ENCODE measurements at places on chromosomes 6 and 20.
A peak's percentile ranks its signal among the peaks of the same experiment; 100 is the strongest.

- DNase-seq: peak; percentile 73
Measured at GRCh38 chr20:59253779-59254319, 46.6 kb upstream of the EDN3 start.

GRCh38 chr6:42269553-42269952 lies 51.9 kb upstream of the MRPS10 start:
- DNase-seq: no peak

GRCh38 chr6:122798099-122798641 lies 9.1 kb downstream of the SMPDL3A start:
- DNase-seq: no peak

DNA sequence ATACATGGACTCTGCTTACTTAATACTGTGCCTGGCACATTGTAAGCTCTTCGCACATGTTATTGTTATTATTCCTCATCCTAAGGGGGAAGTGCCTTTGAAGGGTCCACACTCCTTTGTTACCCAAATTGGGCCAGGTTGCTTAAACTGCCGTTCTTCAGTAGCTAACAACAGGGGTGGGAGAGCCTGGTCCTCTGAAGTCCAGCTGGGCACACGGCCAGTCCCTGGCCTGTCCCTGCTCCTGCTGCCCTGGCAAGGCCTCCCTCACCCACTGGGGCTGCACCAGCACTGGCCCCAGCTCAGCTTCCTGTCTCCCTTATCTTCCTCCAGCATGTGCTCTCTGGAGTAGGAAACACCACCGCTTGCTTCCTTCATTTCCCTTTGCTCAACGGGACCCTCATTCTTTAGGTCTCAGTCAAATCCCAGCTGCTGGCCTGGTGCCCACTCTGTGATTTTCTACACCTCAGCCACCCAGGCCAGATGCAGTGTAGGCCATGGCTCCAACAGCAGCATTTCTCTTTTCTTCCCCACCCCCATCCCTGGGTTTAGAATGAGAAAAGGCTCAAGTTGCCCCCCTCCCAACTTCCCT lies 5.5 kb upstream of the PROCR start:
- peak; percentile 90 for DNase-seq

DNA sequence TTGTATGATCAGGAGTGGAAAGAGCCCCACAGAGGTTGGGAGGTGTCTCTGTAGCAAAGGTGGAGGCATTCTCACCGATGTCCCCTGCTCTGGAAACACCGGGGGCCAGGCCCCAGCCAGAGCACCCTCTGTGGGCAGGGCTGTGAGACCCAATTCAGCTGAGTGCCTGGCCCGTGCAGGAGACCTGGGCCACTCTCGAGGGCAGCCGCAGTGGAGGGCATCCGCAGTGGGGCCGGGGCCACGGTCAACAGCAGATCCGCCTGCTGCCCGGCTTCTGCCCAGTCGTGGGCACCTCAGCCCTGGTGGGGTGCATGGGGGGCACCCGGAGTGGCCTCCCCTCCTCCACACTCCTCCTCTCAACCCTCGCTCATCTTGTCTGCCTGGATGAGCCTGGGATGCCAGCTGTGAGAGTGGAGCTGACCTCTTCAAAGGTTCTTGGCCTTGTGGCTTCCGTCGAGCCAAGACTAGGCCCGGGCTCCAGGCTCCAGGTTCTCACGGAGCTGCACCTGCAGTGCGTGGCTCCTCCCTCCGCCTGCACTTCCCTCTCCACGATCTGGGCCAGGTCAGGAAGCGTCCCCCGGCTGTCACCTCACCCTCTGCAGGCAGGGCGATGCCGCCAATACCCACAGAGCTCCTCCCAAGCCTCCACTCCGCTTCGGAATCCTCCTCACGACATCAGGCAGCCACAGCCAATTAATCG lies 134.8 kb downstream of the TAF4 start:
- no peak for DNase-seq

- peak; percentile 95 for DNase-seq
Measured at GRCh38 chr6:6591778-6592465, 3.4 kb downstream of the LY86 start.

GRCh38 chr6:152673236-152673635 lies 24.5 kb upstream of the MYCT1 start:
- no peak for DNase-seq

- DNase-seq: no peak
Measured at GRCh38 chr20:14647016-14647415, 309.6 kb upstream of the FLRT3 start.

GRCh38 chr6:48834706-48835105 lies 628.3 kb downstream of the MMUT start:
- DNase-seq: no peak

Measured in common myeloid progenitor, CD34-positive (primary cell).